LHCN-M2 (cell line): ENCODE measurements at places on chromosomes 7 and 10. TPM values are rescaled to one million over a fixed set of nuclear protein-coding genes. Genes with fewer than 3 reads are reported as not detected.
A peak's percentile ranks its signal among the peaks of the same experiment; 100 is the strongest.

DNA sequence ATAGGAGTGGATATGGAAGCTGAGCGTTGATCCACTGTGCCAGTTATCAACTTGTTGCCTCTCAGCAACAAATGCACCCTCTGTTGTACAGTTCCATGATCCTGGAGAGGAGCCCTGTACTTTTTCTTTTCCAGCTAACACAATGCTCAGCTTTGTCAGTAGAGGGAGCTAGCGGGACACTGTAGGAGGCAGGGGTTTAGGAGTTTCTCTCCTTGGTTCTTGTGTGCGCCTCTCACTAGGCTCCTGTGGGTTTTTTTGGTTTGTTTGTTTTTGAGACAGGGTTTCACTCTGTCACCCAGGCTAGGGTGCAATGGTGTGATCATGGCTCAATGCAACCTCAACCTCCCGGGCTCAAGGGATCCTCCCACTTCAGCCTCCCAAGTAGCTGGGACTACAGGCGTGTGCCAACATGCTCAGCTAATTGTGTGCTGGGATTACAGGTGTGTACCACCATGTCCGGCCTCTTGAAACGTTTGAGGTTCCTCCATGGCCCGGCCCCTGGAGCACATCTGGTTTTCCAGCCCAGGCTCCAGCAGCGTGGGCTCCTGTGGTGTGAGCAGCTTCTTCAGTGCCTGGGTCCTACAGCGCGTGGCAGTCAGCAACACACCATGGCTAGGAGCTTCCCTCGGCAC, 12.0 kb upstream of the MARVELD1 start:
- DNase-seq, result peak; percentile 77

DNA sequence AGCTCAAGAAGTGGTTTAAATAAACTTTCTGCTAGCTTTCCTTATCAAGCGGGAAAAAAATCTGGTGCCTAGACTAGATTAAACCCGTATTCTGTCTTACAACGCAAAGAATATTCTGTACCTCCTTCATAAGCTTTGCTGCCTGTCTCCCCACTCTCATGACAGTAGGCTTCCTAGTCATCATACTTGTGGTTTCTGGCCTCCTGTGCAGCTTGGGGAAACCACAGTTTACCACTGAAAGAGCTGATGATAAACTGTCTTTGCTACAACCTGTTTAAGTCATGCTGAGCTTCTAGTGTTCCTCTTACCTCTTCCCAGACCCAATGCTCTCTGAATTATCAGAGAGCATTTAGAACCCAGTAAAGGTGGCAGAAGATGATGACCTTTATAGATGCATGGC, 55.0 kb downstream of the PODXL start:
- peak; percentile 73 for DNase-seq

DNA sequence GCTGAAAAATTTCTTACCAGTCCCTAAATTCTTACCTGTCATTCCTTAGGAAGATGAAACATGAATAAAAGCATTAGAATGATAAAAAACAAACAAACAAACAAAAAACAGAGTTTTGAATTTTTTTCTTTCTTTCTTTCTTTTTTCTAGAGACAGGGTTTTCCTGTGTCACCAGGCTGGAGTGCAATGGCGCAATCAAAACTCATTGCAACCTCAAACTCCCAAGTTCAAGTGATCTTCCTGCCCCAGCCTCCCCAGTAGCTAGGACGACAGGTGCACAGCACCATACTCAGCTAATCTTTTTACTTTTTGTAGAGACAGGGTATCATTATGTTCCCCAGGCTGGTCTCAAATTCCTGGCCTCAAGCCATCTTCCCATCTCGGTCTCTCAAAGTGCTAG, 26.5 kb downstream of the NT5C2 start:
- DNase-seq, result no peak

DNA sequence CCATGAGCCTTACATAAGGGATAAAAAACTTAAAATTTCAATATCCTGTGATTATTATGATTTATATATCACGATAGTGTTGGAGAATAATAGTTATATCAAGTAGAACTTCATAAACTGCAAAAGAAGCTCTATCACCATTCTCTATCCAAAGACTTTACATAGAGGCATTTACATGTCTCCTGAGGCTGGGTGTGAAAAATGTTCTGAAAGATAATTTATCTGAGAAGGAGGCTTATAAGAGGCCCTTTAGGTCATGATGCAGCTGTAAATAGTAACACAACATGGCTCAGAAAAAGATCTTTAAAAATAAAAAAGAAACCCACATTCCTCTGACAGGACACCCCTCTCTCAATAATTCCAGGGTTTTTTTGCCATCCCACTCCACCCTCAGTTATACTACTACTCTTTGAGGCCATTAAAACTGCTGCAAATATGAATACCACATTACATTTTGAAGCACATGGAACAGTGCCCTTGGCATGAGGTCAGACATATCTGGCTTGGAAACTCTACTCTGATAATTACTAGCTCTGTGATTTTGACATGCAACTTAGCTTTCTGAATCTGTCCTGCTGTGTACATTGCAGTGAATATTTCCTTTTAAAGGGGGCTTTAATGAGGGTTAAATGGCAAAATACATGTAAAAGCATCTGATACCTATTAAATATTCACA, 55.5 kb downstream of the SLC16A12 start:
- no peak for DNase-seq

Gene FGF8
- total RNA-seq, result not detected in 2 replicates
